Esophagus muscularis mucosa (tissue), 4 donors: ENCODE measurements at places on chromosomes 7 and 10.

GRCh38 chr10:61385231-61386001 is 67.8 kb downstream of the TMEM26 start:
- no peak for DNase-seq

DNA sequence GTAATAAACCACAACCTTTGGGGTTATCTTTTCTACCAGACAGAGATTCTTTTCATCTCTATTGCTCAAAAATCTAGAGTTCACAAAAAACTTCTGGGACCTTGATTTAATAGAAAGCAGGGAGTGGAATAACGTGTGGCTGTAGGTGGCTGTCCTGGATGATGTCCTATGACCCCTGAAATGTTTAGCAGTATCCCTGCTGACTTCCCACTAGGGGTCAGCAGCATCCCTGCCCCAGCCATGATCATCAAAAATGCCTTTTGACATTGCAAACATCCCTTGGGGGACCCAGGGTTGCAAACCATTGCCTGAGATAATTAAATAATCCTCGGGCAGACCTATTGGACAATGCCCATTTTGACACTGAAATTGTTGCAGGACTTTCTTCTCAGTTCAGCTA is 177.1 kb downstream of the USP6NL start:
- DNase-seq = no peak

GRCh38 chr7:2518737-2519118 is 846 bp upstream of the LFNG start:
- DNase-seq = no peak

- no peak for DNase-seq
Measured at GRCh38 chr7:157274991-157275427, 61.8 kb upstream of the DNAJB6 start.

GRCh38 chr10:32937911-32938424 is 20.1 kb downstream of the ITGB1 start:
- DNase-seq = no peak

DNA sequence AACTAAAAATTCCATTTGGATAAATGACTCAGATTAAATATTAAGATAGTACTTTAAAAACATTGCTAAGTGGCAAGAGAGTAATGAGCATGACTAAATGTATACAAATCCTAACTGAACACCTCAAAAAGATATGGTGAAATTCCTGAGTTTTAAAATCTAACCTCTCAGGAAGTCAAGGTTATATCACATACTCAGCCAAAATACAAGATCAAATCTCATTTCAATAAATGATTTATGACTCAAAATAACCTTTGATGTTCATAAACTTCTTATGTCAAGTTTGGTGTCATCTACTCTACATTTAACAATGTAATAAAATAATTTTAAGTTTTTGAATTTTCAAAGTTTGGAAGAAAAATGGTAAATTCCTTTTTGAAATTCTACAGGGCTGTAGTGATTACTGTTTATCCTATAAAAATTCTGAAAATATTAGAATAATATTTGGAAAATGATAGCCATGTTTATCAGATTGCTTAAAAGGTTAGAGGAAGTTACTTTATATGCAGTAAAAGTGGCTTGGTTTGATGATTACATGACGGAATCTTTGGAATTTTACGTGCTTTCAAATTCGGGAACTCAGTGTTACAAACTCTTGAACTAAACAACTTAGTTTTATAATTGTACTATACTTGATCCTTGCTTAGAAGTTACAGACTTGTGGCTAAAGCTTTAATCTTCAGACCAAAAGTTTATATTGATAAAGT is 43.7 kb downstream of the ASZ1 start:
- no peak for DNase-seq

DNA sequence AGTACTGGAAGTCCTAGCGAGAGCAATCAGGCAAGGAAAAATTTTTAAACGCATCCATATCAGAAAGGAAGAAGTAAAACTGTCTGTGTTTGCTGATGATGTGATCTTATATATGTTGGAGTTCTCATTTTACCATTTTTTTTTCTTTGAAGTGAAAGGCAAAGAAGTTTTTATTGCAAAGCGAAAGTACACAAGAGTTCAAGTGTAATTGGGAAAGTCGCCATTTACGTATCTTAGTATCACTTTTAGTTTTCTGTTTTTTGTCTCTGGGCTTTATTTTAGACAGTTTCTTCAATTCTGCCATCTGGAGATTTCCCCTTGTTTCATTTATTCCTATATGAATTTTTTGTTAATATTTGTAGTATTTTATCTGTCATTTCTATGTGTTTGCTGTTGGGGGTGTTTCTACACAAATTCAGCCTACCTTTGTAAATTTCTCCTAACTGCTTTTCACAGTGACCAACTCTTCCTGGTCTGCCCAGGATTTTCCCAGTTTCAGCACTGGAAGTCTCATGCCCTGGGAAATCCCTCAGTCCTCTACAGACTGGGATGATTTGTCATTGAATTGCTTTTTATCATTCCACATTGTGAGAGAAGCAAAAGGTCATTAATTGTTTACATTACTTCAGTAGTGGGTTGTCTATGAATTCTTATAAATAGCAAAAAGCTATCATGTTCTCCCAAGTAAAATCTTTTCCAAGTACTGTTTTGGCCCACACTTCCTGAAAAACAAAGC is 23.2 kb downstream of the BET1 start:
- DNase-seq = no peak

DNA sequence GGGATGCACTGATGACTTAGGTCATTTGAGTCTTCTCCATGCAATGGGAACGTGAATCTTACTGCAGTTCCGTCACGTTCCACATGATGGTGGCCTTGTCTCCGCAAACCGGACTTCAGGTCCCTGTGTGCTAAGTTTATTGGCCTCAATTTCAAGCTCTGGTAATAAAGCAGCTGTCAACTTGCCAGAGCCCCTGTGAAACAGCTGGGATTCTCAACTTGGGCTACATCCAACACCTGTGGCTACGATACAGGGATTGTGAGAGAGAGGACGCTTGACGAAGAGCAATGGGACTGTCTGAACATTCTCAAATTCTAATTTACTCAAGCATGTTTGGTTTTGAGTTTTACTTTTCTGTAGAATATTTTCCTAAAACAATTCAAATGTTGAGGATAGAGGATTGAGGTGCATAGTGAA is 174.2 kb downstream of the PTN start:
- no peak for DNase-seq

- no peak for DNase-seq
Measured at GRCh38 chr10:114388275-114388674, 16.0 kb downstream of the AFAP1L2 start.

- DNase-seq = no peak
Measured at GRCh38 chr10:78846760-78847159, 222.0 kb upstream of the ZMIZ1 start.

DNA sequence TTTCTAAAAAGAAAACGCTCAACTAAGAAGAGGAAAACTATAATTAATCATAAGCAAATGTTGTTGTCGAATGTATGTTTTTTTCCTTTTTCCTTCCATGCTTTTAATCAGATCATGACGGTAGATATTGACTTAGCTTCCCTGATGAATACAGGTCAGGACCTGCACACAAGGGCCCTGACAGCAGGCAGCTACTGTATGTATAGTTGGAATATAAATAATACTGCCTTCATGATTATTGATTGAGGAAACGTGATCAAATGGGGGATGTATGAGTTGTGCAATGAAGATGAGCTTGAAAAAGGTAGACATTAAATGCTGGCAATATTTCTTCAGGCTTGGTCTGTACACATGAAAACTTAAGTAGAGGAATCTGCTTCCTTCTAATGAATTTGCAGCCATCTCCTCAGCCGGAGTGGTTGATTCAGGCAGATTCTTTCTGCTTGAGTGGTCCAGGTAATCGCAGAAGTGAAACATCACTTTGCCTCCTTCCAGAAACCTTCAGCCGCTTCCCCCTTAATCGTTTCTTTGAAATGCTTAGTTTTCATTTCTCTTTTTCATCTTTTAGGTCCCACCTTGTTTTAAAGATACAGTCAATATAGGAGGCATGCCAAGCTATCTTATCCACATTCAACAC is 656.5 kb downstream of the SDK1 start:
- no peak for DNase-seq

- DNase-seq = no peak
Measured at GRCh38 chr10:15672469-15672868, 47.3 kb downstream of the ITGA8 start.

DNA sequence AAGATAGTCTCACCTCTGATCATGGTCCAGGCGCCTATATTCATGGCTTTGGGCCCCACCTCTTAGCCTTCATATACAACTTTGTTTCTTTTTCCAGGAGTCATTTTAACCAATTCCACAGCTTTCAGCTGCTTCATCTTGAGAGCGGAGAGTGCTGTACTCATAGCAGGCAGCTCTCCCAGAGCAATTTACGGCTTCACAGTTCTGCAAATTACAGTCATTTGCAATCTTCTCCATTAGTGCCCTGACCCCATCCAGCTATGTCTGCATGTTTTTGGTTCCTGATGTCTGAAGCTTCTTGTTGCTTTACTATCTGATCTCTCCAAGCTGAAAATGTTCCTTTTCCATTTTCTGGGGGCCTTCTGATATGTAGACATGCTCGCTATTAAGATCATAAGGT is 18.0 kb upstream of the MEST start:
- DNase-seq = no peak

DNA sequence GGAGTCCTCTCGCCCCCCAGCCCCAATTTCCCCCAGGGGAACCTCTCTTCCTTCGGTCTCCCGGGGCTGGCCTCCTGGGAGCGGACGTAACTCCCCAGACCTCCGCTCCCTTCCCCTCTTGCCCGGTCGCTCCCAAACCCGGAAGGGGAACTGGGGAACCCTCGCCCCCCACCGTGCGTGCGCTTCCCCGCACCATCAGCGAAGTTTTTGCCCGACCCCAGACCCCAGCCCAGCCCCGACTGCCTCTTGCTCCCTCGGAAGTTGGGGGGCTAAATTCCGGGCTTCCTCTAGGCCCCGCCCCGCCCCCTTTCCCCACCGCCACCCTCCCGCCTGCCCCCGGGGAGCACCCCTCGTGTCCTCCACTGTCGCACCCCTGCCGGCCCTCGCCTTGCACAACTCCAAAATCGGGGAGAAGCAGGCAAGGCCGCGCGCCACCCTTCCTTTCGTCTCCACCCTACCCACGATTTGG is 436 bp downstream of the GNB2 start:
- DNase-seq = no peak

GRCh38 chr7:121175826-121176225 is 153.0 kb upstream of the WNT16 start:
- DNase-seq = no peak

- no peak for DNase-seq
Measured at GRCh38 chr7:16839646-16840045, 34.8 kb upstream of the AGR2 start.

DNA sequence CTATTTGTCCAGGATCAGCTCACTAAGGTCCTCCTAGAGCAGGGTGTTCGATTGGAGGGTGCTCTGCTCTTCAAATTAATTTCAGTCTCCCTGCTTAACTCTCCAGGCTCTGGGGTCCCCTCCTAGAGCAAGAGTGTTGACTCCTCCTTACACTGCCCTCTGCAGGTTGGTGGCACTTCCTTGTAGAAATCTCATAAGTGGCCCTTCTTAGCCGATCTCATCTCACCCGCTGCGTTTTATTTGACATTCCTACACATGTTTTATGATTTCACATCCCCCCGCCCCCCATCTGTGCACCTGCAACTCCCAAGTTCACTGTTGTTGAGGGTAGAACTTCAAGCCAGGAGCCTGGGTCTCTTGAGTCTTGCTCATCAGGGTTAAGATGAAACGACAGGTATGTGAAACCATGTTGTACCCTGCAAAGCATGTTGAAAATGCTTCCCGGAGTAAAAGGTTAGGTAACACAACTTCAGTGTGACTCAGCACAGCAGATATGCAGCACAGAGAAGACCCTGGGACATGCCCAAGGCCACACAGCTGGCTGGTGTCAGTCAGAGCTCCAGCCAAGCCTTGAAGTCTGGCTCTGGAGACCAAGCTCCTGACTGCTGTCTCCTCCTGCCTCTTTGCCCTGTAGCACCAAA is 171.2 kb downstream of the PRKAG2 start:
- no peak for DNase-seq

DNA sequence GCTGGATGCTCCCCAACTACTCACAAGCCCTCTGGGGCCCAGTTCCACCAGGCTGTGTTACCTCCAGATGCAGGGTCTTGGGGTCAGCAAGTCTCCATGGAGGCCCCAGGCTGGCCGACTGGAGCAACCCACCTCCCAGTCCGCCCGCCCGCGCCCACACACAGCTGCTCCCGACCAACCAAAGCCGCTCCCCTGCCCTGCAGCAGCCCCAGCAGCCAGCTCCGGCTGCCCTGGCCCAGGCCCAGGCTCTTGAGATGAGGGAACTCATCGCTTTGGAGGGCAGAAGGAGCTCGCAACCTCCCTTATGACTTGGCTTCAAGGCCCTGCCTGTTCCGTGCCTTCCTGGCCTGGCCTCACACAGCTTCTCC is 47.2 kb downstream of the LRRC20 start:
- DNase-seq = no peak

GRCh38 chr7:38222481-38223096 is 44.5 kb downstream of the STARD3NL start:
- DNase-seq = no peak

DNA sequence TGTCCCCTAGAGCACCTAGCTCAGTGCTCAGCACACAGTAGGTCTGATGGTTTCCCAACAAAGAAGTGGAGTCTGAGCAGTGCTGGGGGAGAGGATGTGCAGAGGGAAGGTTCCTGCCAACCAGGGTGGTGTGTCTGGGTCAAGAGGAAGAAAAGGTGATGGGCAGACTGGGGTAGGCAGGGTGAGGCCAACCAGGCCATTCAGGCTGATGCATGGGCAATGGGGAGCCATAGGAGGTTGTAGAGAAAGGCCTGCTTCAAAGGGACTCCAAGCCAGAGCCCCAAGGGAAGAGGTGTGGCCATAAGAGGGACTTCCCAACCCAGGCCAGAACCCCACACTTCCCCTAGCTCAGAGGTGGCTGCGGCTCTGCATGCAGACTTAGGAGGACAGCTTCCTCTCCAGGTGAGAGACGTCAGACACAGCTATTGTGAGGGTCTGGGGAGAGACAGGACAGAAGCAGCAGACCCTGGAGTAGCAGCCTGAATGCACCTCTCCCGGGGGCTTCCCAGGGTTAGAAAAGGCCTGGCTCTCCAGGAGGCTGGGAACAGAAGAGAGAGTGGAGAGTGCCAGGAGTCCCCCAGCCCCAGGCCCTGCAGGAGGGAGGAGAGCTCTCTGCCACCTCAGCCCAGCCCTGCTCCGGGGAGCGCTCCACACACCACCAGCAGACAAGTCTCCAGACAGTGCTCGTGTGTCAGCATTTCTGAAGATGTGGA is 87.4 kb upstream of the ZMIZ1 start:
- DNase-seq = no peak

- no peak for DNase-seq
Measured at GRCh38 chr7:128163473-128163872, 77.6 kb upstream of the LEP start.

GRCh38 chr10:70664702-70665195 is 7.6 kb upstream of the ADAMTS14 start:
- DNase-seq = no peak

DNA sequence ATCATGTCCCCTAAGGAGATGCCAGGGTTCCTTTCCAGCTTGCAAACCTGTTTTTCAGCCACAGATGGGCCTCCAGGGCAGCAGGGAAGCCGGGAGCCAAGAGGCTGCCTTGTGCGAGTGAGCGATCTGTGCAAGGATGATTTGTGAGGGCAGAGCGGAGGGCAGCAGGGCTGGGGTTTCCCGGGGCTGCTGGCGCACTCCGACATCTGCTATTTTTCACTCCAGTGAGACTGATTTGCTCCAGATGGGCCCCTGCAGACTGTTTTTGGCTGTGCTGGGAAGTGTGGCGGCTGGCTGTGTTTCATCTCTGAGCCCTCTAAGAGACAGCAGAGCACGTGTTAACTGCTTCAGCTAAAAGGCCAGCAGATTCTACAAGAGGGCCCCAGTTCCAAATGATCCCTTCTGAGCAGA is 466.2 kb downstream of the TYW1 start:
- DNase-seq = no peak

- DNase-seq = no peak
Measured at GRCh38 chr10:14674376-14675050, 100.2 kb downstream of the FAM107B start.
